Gastrocnemius medialis (tissue), 4 donors: ENCODE measurements at places on chromosomes 2 and 18. TPM values are rescaled to one million over a fixed set of nuclear protein-coding genes. Genes with fewer than 3 reads are reported as not detected.

DNA sequence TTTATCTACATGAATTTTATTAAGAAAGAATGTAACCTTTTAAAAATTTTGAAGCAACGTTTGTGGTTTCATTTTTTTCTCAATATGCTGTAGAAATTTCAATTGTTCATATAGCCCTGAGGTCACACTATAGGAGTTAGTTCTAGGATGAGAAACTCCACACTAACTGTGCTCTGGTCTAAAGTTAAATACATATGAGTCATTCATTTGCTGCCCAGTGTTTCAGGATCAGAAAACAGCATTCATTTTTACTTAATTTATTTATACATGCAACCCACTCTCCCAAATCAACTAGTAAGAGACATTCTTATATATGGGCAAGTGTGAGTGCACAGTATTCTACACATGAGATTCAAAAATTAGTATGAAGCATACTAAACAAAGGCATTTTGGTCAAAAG is 137.9 kb downstream of the DOCK10 start:
- DNase-seq = no peak

- no peak for DNase-seq
Observed at GRCh38 chr2:85470850-85471800, 52.6 kb downstream of the SH2D6 start.

GRCh38 chr2:233256048-233256447 is 4.6 kb downstream of the ATG16L1 start:
- DNase-seq = no peak

GRCh38 chr2:134564549-134564948 is 154.3 kb downstream of the TMEM163 start:
- DNase-seq = no peak

- DNase-seq = no peak
Observed at GRCh38 chr2:206873423-206873822, 65.9 kb upstream of the CPO start.

DNA sequence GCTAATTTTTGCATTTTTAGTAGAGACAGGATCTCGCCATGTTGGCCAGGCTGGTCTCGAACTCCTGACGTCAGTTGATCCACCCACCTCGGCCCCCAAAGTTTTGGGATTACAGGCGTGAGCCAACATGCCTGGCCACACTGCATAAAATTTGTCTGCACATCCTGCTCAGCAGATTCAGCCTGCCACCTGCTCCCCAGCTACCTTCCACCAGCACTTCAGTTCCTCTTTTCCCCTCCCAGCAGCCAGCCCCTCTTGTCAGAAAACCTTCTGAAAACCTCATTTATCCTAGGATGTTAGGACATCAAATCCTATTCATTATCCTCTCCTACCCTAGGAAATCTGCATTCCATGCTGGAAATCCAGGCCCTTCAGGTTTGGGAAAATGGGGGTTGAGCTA is 99.4 kb upstream of the STPG4 start:
- no peak for DNase-seq

DNA sequence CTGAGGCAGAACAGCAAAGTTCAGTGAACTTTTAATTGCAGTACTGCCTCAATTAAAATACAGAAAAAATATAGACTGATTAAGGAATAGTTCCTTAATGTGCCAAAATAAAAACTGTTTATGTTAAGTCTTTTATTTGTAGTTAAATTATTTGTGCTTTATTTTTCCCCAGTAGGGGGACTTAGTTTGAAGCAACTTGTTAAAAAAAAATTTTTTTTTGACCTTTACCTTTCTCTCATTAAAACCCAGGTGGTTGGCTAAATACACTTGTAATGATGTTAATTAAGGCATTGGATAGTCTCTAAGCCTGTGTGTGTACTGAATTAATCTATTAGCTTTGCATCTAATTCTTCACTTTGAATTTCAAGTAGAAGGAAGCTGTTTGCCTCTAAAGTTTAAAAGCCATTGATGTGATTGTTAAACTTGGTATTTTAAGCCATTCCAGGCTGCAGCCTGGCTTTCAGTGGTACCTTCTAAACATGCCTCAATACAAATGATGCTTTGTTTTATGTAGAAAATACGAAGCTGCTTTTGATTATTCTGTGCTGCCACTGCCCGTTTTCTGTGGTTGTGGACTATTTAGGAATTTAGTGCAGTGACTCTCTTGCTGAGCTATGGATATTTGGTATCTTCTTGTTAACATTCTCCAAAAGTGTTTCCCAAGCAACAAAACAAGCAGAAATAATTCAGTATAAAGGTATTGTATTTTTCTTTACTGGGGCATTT is 102.9 kb downstream of the TANC1 start:
- no peak for DNase-seq

- DNase-seq = no peak
Observed at GRCh38 chr18:54396760-54397159, 39.1 kb downstream of the C18orf54 start.

- no peak for DNase-seq
Observed at GRCh38 chr2:36404754-36405153, 49.2 kb downstream of the CRIM1 start.

DNA sequence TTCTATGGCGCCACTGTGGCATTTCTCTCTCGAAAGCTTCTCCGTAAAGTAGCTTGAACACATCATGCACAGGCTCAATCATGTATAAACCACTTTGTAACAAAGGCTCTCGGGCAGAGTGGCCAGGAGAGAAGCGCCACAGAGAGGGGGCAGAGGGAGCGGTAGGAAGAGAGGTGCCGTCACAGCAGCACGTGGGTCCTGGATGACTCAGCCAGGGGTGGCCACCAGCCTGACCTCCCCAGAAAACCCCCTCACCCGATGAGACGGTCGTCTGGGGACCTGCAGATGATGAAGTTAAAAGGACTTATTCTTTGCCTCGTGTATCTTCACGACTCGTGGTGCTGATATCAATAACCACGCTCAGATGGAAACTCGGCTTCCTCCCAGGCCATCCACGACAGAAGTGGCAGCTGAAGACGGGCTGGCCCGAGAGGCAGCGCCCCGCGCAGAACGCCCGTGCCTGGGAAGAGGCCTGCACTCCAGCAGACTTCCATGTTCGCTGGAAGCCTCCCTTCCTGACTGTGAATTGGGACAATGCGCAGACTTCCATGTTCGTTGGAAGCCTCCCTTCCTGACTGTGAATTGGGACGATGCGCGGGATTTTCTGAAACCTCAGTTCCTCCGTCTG is 46.4 kb upstream of the MTCL1 start:
- no peak for DNase-seq

DNA sequence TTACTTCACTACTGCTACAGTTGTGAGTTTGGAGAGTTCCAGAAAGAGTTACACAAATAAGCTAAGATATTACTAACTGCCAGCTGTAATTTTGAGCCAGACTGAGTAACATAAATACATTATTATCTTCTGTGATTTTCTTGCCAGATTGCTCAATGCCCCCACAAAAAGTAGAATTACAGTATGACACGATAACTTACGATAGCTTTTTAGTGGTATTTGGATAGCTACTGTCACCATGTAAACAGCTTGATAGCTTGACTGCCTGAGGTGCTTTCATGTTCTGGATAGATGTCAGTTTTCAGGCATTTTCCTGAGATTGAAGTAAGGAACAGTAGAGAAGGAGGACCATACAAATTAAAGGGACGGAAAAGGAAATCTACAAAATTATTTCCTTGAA is 533.3 kb downstream of the SOCS6 start:
- no peak for DNase-seq

DNA sequence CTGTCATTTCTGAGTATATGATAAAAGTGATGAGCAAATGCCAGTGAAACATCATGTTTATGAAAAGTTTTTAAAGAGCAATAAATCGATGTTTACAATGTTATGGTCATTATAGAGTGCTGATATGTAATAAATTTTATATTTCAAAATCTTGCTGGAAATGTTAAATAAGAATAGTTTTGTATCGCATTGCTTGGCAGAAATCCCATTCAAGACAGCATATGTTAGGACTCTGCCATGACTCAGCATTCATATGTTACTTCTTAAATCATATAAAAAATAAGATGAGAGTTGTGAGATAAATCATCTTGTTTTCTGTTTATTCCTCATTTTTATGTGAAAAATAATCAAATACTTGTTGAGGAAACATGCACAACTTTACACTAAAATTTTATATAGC is 949.9 kb upstream of the NRXN1 start:
- no peak for DNase-seq

GRCh38 chr2:85843543-85843942 is 45.2 kb downstream of the ST3GAL5 start:
- no peak for DNase-seq

GRCh38 chr2:10185046-10185445 is 62.5 kb downstream of the RRM2 start:
- no peak for DNase-seq

- no peak for DNase-seq
Observed at GRCh38 chr2:120267348-120267747, 14.7 kb downstream of the RALB start.

UPP2 gene
- not detected for total RNA-seq

CAPN13 gene
- total RNA-seq = not detected

HOXD10 gene
- 0.15 TPM for total RNA-seq

ALK gene
- total RNA-seq = not detected

GKN2 gene
- total RNA-seq = not detected

DHX57 gene
- total RNA-seq = 11.5 TPM

FSHR gene
- not detected for total RNA-seq
